Mammary epithelial cell (primary cell): ENCODE measurements at places on chromosomes 7 and 10.

DNA sequence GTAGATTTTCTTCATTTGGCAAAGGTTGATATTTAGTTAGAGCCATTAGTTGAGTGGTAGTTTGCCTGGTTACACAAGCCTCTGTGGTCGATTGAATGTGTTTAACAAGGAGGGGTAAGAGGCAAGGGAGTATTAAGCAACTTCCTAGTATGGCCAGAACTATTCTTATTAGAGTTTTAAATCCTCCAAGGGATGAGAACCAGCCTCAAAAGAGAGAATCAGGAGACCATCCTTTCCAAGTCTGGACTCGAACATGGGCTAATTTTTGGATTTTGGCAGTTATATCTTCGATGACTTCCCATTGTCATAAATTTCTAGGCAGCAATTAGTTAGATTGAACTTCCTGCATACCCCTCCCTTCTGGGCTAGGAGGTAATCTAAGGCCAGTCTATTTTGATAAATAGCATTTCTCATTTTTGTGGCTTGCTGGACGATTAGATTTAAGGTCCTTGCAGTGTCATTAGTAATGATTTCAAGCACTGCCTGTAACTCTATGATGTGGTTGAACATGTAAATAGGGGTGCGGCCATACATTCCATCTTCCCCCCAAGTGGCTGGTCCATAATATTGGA is 219.5 kb upstream of the KCND2 start:
- DNase-seq, result no peak

GRCh38 chr10:72692744-72692993 is 726 bp downstream of the MCU start:
- DNase-seq, result no peak

DNA sequence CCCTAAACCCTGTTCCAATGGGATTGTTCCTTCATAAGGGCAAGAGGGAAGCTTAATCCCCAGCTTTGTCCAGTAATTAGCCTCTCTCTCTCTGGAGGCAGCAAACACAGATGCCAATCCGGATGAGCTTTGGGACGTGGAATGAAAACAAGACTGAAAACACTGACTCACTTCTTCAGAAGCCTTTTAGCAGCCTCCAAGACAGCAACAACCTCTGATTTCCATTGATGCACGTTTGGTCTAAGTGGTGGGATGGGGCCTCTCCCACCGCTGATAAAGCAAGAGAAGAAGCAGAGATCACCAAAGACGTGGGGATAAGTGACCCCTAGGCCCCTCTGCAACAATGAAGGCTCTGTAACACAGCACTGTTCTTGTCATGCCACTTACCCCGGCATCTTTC is 5.8 kb upstream of the GFRA1 start:
- DNase-seq, result no peak

- DNase-seq, result no peak
Observed at GRCh38 chr10:55191236-55191860, 390.3 kb upstream of the PCDH15 start.

- peak; percentile 63 for DNase-seq
Observed at GRCh38 chr7:82506702-82507101, 63.1 kb upstream of the CACNA2D1 start.

DNA sequence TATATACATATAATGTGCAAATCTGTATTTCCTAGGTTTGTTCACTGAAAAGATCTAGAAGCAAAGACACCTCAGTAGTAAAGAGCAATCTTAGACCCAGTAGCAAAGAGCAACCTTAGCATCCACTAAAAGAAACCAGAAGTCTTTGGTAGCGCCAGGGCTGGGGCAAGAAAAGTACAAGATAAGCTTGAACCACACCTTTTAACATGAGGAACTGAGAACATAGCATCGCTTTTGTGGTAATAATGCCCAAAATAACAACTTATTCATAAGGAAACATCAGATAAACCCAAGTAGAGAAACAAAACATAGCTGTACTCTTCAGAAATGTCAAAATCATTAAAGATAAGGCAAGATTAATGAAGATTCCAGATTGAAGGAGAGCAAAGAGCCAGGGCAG is 173.4 kb downstream of the IMMP2L start:
- no peak for DNase-seq

- no peak for DNase-seq
Observed at GRCh38 chr7:137919987-137920386, 73.2 kb upstream of the DGKI start.

DNA sequence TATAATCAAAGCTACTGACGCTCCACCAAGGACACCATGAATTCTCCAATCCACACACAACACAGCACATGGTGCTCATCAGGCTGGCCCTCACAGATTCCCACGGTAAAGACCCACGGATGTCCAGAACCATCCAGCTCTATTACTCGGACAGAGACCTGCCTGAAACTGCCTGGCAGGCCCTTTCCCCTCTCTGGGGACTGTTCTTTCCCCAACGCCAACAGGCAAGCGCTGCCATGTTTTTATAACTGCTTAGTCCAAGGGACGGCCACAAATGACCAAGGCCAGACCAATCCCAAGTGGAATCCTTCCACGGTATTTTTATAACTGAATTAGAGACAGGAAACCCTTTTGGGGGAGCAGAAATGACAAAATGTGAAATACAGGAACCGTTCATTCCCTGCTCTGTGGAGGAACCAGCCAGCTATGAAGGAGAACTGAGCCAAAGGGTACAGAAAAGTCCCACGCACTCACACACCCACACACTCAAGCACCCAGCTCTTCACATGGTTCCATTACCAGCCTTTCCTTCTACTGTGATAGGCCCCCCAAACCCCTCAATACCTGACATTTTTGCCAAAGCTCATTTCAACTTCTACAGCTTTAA is 4.1 kb downstream of the PIP4K2A start:
- DNase-seq, result no peak

- no peak for DNase-seq
Observed at GRCh38 chr7:15313361-15313760, 248.5 kb downstream of the AGMO start.

DNA sequence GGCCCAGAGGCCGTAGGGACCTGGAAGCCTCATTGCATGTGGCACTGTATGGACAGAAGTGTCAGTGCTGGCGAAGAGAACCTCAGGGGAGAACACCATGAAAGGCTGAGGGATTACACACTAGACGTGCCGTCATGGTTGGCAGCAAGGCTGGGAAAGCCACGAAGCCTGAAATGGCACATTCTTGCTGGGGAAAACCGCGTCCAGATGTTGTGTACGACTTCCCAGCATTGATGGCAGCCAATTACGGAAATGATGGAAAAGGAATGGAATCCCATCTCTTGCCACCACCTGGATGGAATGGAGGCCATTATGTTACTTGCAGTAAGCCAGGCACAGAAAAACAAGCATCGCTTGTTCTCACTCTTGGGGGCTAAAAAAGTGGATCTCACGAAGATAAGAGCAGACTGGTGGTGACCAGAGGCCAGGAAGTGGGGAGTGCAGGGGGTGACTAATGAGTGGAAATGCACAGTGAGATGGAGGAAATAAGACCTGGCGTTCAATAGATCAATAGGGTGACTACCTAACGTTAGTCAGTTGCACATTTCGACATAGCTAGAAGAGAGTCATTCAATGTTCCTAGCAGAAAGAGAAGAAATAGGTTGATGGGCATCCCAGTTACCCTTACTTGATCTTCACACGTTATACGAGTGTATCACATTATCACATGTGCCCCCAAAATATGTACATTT is 14.6 kb upstream of the PWWP2B start:
- DNase-seq, result no peak

- no peak for DNase-seq
Observed at GRCh38 chr10:27816320-27816719, 70.7 kb upstream of the MKX start.

DNA sequence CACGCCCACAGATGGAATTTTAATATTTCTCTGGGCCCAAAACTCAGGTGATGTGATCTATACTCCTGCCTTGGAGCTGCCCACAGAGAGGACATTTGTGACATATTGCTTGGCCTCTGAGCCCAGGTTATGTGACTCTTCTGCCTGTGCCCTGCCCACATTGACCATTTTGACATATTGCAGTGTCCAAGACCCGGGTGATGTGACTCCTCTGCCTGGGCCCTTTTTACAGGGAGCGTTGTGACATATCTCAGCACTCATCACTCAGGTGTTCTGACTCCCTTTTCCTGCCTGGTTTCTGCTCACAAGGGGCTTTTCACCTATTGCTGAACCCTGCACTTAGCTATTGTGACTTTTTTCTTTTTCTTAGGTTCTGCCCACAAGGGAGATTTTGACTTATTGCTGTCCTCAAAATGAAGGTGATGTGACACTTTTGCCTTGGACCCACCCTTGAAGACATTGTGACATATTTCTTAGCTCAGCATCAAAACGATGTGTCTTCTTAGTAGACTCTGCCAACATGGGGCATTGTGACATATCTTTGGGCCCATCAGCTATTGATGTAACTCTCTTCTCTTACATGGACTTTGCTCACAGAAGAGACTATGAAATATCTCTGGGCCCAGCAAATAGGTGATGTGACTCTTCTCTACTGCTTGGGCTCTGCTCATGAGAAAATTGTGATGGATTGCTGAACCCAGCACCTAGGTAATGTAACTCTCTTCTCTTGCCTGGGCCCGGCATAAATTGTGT is 11.0 kb upstream of the ZNF107 start:
- DNase-seq, result peak; percentile 36

GRCh38 chr7:143965280-143965679 is 10.6 kb downstream of the OR2F1 start:
- no peak for DNase-seq

- peak; percentile 55 for DNase-seq
Observed at GRCh38 chr7:28536259-28536658, 123.9 kb downstream of the CREB5 start.

DNA sequence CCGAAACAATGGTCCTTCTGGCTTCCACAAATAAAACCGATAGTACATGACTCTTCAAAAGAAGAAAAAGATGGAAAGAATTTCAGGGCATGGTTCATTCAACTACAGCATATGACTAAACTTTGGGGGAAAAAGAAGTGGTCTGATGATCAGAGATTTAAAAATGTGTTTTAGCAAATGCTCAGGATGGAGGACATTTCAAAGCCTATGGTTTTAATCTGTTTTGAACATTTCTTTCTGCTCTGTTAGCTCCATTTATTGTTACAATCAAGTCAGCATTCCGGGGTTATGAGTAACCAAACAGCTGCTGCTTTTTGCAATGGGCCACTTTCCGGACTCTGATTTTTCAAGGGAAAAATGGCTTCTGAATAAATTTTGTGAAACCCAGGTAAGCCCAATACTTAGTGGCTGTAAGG is 142.4 kb downstream of the CUBN start:
- DNase-seq, result peak; percentile 38

- no peak for DNase-seq
Observed at GRCh38 chr7:2141651-2142050, 91.1 kb downstream of the MAD1L1 start.

GRCh38 chr10:80529604-80530003 is 8.1 kb upstream of the SH2D4B start:
- no peak for DNase-seq

DNA sequence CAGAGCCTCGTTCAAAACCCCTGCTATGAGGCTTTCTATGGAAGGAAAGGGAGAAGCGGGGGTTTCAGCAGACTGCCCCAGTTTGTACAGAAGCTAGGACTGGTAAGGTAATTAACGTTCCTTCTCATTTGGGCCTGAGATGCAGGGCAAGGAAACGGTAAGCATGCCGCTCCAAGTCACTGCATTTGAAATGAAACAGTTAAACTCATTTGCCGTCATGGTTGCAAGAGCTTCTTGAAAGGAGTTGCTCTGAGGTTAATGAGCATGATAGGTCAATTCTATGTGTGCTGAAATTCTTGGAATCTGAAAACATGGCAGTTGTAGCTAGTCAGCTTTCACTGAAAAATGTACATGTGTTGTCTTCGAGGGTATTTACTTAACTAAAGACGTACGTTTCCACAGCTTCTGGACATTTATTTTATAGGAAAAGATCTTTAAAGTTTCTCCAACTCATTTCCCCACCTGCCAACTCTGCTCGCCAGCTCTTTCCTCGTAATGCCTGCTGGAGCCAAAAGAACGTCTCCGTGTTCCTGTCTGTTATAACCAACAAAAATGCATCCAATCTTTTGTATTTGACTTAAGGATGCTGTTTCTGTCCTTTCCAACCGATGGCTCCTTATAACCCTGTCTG is 73.3 kb downstream of the ADAM12 start:
- DNase-seq, result no peak

DNA sequence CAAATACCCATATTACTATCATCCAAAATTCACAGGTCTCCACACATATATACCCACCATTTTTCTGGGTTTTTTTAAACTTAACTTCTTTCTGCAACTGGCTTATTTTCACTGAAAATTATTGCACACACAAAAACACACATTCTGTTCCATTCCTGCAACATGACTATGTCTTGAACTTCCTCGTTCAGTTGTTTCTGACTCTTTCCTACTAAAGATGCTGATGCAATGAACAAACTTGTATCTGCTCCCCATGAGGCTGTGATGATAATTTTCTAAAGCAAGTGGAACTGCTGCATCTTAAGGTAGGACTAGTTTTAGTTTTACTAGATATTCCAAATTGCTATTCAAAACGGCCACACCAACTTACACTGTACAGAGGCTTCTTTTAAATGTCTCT is 77.7 kb downstream of the OSBPL3 start:
- no peak for DNase-seq

- DNase-seq, result no peak
Observed at GRCh38 chr7:22727714-22728035, 675 bp downstream of the IL6 start.

DNA sequence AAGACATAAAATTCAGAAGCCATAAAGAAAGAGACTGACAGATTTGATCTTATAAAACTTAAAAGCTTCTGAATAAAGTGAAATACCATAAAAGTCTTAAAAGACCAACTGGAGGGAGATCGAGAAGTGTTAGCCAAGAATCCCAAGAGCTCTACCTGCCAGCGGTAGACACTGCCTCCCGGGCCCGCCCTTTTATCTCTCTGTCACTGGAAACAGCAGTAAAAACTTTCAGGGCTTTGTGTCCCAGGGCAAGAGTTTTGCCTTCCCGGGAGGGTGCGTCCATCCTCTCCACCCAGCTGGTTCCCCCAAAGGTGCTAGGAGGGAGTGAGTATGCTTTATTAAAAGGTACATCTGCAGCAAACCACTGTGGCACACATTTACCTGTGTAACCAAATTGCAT is 5.8 kb downstream of the PLA2G12B start:
- DNase-seq, result no peak

DNA sequence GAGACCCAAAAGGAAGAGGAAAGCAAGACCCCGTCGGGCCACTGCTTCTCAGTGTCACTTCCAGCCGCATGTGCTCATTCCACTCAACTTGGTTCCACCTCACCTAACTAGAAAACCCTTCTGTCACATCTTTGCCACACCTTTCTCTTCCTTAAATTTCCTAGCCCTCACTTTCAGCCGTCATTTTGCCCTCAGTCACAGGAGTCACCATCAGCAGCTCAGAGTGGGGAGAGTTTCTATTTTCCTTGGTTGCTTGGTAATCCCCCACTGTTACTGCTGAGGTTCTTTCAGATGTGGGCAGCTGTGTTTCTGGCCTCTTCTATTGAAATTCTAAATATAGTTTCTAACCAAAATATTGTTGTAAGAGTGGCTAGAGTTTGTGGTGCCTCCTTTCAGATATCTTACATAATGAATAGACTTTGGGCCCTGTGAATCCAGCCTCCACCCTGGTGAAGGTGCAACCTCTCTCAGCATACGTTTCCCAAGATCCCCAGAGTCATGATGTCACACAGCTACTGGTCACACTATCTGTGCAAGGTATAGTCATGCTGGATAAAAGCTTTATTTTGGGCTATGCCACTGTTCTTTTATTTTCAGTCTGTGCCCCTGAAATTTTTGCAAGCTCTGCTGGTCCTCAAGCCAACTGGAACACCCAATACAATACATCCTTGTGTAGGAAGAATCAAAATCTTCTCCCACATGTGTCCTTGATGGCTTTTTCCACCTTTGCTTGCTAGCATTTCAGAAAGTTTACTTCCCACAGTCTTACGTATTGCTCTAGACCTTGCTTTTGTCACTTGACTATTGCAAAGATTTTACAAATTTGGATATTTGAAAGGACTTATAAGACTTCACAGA is 9.2 kb downstream of the AGBL3 start:
- no peak for DNase-seq
